ENCODE measurements at places on chromosomes 6 and 20.

DNA sequence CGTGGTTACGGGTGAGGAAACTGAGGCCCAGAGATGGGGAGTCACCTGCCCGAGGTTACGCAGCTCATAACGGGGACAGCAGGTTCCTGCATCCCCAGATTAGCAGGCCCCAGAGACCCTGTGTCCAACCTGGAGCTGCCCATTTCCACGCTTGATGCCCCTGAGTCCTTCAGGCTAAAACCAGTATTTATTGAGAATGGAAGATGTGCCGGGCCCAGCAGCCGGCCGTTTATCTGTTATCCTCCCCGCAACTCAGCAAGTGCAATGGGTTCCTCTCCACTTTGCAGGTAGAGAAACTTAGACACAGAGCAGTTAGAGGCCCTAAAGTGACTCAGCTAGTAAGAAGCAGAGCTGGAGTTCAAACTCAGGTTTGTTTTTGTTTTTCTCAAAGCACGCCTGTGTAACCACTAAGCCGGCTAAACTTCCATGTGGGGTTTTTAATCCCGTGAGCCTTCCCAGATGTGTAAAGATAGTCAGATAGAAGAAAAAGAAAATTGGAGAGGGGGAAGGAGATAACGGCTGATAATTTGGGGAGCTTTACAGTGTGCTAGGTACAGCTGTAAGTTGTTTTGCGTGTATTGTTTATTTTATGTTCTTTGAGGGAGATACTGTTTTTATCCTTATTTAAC lies 775 bp downstream of the PFDN4 start:
- no peak for DNase-seq

GRCh38 chr20:56205346-56205745 lies 43.2 kb upstream of the MC3R start:
- no peak for DNase-seq

- DNase-seq, result peak; percentile 30
Observed at GRCh38 chr6:52815167-52816092, 11.8 kb upstream of the GSTA1 start.

DNA sequence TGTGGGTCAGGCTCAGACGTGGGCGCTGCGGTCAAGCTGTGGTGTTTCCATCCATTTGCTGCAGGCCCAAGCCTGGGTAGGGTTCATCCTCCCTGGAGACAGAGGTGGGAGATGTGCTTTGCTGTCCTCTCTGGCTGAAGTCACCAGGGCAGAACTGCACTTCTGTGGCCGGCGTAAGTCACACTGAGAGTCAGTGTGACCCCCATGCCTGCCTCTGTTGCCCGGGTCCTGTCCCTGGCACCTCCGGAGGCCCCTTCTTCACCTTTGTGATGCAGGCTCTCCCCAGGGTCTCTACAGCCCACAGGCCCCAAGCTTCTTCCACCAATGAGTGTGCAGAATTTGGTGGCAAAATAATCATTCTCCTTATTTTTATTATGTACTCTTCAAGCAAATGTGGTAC lies 53.8 kb upstream of the DACT2 start:
- no peak for DNase-seq

GRCh38 chr6:39188571-39188970 lies 40.7 kb downstream of the KCNK5 start:
- DNase-seq, result no peak

DNA sequence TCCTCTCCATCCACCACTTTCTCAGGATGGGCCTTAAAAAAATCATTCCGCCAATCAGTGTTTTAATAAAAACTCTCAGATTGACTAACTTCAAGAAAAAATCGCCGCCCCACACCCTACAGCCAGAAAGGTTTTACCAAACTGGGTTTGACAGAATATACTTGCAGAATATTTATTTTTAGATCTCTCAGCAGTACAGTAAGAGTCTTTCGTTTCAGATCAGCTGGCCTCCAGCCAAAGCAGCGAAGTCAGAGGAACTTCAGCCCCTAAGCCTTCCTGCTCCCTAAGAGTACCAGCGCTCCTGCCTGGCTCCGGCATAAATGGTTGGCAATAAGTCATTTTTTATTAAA lies 24.7 kb downstream of the TBC1D7 start:
- DNase-seq, result no peak

- no peak for DNase-seq
Observed at GRCh38 chr6:151288712-151289398, 49.1 kb downstream of the AKAP12 start.

DNA sequence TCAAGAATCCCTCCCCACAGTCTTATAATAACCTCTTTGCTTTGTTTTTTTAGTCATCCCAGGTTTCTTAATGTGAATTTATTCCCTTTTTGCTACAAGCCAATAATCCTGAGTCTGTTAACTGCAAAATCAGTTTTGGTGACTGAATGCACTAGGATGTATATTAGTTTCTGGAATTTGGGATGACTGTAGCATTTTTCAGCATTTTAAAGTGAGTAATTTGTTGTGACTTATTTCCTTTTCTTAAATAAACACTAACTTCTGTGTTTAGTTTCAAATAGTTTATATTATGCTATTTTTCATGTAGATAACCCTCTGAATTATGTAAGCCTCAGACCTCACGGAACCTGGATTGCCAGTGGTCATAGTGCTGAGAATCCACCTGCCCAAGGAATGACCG lies 5.5 kb downstream of the CST1 start:
- DNase-seq, result no peak

GRCh38 chr20:4413314-4414049 lies 308.2 kb upstream of the PRND start:
- DNase-seq, result no peak

DNA sequence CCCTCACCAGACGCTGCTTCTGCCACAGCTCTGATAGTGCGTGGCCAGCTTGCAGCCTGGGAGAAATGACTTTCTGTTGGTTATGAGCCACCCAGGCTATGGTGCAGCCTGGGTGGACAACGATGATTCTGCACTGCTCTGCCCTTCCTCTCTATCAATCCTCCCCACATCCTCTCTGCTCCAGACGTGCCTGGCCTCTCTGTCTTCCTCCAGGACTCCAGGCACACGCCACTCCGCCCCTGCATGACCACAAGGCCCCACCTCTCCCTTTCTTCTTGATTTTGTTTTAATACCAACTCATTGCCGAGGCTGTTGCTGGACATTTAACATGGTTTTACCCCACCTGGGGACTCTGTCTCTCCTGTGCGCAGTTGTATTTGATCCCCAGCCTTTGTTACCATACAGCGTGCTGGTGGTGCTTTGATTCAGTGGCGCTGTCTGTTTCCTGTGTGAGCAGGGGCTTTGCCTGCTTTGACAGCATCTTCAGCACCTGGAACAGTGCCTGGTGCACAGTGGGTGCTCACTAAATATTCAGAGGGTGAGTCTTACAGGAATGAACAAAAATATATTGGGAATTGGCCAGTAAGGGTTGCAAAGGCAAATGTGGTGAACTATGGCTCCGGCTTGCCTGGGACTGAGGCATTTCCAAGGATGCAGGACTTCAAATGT lies 280.9 kb downstream of the CDH26 start:
- DNase-seq, result no peak

GRCh38 chr6:158040051-158040803 lies 58.6 kb downstream of the SYNJ2 start:
- DNase-seq, result no peak

DNA sequence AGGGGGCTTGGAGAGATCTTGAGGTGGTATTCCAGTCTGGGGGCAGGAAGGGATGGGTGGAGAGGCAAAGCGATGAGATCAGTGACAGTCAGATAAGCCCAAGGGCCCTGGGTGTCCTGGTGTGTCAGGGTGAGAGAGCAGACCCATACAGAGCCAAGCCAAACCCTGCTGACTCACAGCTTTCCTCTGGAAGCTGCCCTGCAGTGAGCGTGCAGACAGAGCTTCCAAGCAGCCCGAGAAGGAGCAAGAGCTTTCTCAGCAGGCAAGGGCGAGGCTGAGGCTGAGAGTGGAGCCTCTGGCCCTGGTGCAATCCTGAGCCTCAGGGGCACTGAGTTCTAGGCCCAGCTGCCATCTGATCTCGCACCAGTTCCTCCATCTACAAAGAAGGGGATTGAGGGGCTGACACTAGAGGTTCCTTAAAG lies 91.1 kb upstream of the HIVEP1 start:
- DNase-seq, result no peak

GRCh38 chr20:49603209-49603627 lies 35.3 kb upstream of the PTGIS start:
- no peak for DNase-seq

DNA sequence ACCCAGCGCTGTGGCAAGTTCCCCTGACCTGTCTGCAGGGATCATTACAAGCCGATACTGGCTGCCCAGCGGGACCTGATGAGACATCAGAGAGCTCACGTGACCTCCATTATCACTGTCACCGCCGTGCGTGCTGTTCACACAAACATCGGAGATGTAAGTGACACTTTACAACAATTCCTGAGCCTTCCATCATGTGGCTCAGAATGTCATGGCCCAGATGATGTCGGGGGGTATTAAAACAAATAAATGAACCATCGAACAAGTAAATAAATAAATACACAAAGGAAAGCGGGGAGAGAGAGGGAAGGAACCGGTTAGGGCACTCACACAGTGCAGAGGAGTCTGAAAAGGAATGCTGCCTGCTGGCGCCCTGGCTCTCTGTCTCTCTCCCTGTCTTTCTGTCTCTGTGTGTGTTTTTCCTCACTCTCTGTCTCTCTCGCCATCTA lies 195.1 kb downstream of the BMP7 start:
- DNase-seq, result no peak

- DNase-seq, result no peak
Observed at GRCh38 chr6:34201455-34202107, 35.1 kb upstream of the HMGA1 start.

- DNase-seq, result no peak
Observed at GRCh38 chr6:131116755-131117360, 18.4 kb upstream of the AKAP7 start.

- no peak for DNase-seq
Observed at GRCh38 chr6:52612336-52613054, 35.6 kb upstream of the TRAM2 start.

DNA sequence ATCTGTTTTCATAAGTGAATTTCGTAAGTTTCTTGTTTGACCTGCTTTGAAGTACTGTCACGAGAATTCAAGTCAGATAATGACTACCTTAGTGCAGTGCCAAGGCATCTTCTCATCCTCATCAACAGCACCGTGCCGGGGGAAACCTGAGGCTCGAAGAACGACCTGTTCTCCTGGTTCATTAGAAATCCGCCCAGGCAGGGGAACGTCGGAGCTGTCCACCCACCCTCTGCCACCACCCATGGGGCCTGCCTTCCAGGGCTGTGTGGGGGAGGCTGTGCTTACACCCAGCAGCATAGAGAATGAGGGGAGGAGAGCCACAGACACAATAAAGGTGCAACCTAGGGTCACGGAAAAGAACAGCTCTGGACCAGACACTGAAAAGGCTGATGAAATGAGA lies 101.6 kb downstream of the RAMACL start:
- no peak for DNase-seq

GRCh38 chr6:157312757-157313156 lies 10.6 kb downstream of the TMEM242 start:
- no peak for DNase-seq

- DNase-seq, result no peak
Observed at GRCh38 chr6:160278311-160278710, 19.7 kb upstream of the SLC22A2 start.

DNA sequence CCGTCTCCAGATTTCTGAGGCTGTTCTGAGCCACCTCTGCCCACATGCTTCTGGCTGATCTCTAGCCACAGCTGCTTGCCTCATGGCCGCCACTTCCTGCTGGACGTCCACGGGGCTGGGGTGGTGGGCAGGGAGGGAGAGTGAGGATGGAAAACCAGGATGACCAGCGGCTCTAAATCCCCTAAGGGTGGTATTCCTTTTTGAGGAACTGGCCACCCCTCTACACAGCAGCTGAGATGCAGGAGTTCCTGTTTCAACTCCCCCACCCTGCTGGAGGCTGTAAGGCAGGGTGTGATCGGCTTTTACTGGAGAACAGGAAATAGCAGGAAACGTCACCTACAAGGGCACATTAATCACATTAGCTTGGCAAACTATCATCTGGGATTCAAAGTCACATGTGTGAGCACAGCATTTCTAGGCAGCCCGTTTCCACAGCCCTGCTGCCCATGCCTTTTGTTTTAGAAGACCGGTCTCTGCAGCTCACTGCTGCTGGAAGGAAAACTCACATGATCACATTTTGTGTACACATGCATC lies 181.6 kb upstream of the ECI2 start:
- no peak for DNase-seq

DNA sequence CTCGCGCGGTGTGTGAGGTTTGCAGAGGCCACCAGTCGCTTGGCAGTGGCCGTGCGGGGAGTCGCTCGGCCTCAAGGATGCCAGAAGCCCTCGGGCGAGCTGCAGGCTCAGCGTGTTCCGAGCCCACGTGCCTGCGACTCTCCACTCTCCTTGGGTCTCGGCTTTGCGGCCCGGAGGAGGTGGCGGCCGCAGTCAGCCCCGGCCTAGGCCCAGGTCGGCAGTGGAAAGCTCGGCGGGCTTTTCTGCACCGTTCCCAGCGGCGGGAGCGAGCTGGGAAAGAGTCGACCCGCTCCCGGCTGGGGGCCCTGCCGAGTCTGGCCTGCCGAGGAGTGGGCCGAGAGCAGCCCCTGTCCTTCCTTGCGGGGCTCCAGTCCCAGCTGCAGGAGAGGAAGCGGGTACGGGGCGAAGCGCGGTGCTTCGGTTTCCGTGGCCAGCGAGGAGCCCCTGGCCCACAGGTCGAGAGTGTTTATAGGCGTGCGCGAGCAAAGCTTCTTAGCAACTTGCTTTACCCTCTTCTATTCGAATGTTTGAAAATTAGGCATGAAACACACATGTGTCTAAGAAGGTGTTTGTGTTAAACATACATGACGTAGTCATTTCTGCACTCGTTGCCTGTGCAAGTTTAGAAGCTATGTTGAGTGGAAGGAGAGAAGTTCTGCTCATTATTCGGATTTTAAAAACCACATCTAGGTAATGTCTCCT lies 5.6 kb downstream of the FOXC1 start:
- DNase-seq, result no peak

GRCh38 chr6:125858427-125859320 lies 67.9 kb downstream of the NCOA7 start:
- peak; percentile 13 for DNase-seq

DNA sequence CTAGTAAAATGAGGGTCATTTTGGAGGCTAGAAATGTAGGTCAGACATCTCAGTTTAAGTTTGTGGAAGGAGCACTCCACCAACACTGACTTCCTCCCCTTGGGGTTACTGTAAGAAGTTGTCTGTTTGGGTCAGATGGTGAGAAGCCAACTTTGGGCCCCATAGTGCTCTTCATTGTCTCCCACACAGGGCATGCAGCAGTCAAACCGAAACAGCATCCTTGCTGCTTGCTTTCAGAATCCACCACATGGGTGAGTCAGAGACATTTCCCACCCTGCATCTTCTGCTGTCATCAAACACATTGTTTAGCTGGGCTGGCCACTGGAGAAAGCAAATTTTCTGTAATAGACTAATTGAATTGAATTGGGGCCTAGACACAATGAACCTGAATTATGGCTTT lies 16.8 kb downstream of the IL17F start:
- no peak for DNase-seq

DNA sequence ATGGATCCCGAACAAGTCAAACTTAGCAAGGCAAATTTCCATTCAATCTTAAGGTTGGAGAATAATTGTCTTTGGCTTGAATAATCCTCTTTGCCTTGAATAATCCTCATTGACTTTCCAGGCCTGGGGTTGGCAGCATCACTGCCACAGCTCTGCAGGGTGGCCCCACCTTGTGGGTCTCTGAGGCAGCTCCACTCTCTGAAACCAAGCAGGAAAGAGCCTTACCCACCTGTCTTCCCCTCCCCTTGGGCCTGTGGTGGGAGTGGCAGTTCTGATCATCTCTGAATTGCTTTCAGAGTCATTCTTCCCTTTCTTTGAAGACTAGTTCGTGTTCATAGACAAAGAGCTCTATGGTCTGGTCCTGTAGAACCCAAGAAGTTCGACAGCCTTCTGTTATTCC lies 47.5 kb downstream of the KCNQ5 start:
- DNase-seq, result no peak

Data from activated CD4-positive, alpha-beta T cell treated with anti-CD3 and anti-CD28 coated beads, Interleukin-2, amount 50 U/mL, for 1 hour (primary cell).